ENCODE measurements at places on chromosomes 12 and 14.

- no peak for DNase-seq
These were observed 391.8 kb downstream of the BMP4 start for GRCh38 chr14:53564870-53565269.

DNA sequence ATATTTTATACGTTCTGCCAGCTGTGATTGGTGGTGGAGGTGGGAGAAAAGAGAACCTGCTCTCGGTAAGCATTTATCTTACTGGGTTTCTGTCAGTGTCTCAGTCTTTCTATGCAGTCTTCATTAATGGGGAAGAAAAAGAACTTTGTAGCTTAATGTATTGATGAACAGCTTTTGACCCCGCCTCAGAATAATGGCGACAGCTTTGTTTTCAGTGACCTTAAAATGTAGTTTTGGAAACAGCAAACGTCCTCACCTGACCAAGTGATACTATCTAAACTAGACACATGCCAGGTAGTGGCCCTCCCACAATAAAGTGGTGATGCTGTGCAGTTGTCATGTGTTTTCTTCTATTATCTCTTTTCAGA, 1.4 kb downstream of the DACT1 start:
- no peak for DNase-seq

- DNase-seq: no peak
These were observed 51.4 kb upstream of the OR9K2 start for GRCh38 chr12:55074806-55075205.

DNA sequence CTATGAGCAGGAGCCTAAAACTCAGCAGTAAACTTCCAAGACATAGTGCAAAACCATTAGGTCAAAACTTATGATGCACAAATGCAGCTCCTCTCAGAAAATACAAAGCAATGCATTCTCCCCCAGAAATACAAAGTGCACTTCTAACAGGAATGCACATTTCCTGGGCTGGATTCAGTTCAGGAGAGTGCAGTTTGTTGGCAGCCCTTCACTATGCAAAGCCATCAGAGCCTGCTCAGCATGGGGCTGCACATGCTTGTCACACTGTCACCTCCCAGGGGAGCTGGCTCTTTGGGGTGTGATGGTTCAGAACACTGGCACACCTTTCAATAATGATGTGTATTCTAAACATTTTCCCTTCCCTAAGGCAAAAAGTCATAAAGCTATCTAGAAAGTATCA, 110.4 kb downstream of the KCNK10 start:
- no peak for DNase-seq

DNA sequence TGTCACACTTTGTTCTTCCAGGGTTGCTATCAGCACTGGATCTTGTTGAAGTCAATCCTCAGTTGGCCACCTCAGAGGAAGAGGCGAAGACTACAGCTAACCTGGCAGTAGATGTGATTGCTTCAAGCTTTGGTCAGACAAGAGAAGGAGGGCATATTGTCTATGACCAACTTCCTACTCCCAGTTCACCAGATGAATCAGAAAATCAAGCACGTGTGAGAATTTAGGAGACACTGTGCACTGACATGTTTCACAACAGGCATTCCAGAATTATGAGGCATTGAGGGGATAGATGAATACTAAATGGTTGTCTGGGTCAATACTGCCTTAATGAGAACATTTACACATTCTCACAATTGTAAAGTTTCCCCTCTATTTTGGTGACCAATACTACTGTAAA, 23.7 kb downstream of the VTI1B start:
- DNase-seq: no peak

DNA sequence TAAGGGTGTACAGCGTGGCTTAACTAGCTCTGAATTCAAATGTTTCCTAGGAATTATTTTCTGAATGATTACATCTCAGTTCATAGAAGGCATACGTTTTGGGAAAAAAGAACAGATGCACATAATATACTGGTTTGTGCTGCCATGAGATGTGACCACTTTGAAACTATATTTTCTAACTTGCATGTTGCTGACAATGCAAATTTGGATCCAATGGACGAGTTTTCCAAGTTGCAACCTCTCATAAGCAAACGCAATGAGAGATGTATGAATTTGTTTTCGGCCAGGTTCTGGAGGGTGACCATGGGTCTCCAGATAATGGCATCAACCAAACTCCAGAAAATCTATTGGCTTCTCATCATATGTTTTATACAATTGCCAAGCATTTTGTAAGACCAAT, 1445.4 kb downstream of the AACS start:
- DNase-seq: no peak

Measured in GM10248 (cell line).